Colonic mucosa (tissue), 4 donors: ENCODE measurements at places on chromosomes 12 and 14. TPM values are rescaled to one million over a fixed set of nuclear protein-coding genes. Genes with fewer than 3 reads are reported as not detected.

The TTLL5 gene
- total RNA-seq: 26.5 TPM

The ACRBP gene
- total RNA-seq: 1.9 TPM

The TEX52 gene
- not detected for total RNA-seq

DNA sequence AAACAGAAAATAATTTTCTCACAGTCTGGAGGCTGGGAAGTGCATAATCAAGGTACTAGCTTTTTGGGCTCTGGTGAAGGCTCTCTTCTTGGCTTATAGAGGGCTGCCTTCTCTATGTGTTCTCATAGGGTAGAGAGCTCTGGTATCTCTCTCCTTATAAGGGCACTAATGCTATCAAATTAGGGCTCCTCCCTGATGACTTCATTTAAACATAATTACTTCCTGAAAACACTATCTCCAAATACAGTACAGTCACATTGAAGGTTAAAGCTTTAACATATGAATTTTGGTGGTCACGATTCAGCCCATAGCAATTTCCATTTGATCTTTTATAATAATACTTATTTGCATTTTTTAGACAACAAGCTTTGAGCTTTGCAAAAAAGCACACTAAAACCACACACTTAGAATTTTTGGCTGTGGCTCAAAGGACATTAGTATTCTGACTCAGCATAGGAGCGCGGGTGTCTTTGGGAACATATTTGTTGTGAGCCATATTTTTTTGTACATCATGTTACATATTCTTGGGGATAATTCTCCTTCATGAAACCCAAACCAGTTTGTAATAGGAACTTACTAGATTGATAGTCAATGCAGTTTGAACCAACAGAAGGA, 808.1 kb upstream of the FBXO33 start:
- no peaks in the 10 kb centered on the region for H3K27me3 ChIP-seq
- no peak overlapping the region for H3K4me3 ChIP-seq
- no peak for DNase-seq
- H3K36me3 ChIP-seq: no peaks in the 10 kb centered on the region
